Esophagus mucosa (tissue), 1 donor: ENCODE measurements at places on chromosomes 2 and 18. TPM values are rescaled to one million over a fixed set of nuclear protein-coding genes. Genes with fewer than 3 reads are reported as not detected.
A peak's percentile ranks its signal among the peaks of the same experiment; 100 is the strongest.

The RND3 gene
- 62.3 TPM for total RNA-seq

DNA sequence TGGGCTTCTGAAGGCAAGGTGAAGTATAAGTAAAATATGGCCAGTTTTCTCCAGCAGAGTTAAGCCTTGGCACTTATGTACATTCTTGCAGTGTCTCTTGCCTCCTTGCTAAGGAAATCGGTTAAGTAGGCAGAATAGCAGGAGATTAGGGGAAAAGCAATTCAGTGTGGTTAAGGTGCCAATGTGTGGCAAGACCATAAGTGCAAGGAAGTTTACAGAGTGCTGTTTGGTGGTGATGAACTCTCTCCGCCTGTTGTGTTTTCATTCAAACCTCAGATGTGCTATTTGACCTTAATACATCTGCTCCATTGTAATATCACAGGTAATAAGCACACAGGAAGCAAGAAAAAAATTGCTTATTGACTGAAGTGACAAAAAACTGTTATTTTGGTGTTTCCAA is 156.1 kb downstream of the MGAT5 start:
- ATAC-seq: no peak

GRCh38 chr2:207771421-207771820 is 1.7 kb upstream of the FZD5 start:
- ATAC-seq: no peak

GRCh38 chr18:12608301-12608700 is 49.6 kb downstream of the SPIRE1 start:
- peak; percentile 3 for ATAC-seq

DNA sequence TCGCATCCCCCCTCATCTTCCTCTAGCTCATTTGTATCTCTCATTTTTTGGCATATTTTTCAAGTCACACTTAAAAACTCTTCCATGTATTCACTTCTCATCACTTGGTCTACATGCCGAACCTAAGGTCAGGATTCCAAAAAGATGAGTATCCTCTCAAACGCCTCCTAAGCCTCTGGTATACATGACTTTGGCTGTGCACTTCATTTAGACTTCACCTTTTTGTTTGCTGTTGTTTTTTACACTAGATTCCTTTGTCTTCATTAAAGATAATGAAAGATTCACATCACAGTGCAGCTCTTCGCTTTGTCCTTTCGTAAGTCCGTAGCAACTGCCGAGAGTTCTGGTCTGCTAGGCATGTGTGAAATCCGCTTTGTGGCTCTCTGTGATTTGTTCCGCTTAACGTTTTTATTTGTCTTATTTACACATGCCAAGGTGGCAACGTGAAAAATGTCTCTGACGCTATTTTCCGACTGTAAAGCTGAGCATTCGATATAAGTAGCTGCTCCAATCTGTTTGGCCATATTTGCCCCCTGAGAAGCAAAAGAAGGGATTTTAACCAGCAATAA is 17.7 kb downstream of the RND3 start:
- ATAC-seq: no peak

The NEURL3 gene
- total RNA-seq: not detected

The KIAA2012 gene
- total RNA-seq: not detected

The TRIM43 gene
- total RNA-seq: not detected

DNA sequence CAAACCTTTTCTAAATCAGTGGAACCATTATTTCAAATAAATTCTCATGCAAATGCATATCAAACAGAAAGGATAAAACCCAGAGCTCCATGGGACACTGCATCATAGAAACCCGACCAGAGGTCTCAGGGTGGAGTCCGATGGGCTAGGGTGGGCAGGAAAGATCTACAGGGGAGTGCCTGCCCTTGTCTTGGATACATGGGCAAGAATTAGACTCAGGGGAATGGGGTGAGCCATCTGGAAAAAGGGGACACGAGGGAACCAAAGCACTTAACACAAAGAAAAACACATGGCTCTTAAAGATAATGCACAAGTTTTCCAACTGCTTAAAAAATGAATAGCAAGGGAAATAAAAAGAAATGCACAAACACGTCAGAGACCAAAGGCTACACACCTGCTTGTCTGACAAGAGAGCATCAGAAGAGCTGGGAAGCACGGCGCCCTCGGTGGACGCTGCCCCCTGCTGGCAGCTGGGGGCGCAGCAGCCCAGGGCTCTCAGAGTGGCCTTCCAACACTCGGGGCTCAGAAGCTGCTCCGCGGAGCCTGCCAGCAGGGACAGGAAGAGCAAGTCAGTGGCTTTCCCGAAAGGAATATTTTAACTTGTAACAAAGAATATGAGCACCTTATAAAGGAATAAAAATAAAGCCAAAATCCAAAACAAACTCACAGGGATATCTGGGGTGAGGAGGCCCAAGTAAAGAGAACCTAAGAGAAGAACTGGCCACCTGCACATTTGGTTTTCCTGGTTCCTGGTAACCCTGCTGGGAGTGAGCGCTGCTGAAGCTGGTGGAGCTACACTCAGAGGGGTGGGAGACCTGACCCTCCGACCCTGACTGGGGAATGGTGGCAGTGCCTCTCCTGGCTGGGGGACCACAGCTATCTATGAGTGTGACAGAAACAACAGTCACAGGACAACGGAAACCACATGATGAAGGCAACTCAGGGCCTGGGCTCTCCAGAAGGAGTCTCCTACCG is 54.5 kb downstream of the SIGLEC15 start:
- ATAC-seq: peak; percentile 91

DNA sequence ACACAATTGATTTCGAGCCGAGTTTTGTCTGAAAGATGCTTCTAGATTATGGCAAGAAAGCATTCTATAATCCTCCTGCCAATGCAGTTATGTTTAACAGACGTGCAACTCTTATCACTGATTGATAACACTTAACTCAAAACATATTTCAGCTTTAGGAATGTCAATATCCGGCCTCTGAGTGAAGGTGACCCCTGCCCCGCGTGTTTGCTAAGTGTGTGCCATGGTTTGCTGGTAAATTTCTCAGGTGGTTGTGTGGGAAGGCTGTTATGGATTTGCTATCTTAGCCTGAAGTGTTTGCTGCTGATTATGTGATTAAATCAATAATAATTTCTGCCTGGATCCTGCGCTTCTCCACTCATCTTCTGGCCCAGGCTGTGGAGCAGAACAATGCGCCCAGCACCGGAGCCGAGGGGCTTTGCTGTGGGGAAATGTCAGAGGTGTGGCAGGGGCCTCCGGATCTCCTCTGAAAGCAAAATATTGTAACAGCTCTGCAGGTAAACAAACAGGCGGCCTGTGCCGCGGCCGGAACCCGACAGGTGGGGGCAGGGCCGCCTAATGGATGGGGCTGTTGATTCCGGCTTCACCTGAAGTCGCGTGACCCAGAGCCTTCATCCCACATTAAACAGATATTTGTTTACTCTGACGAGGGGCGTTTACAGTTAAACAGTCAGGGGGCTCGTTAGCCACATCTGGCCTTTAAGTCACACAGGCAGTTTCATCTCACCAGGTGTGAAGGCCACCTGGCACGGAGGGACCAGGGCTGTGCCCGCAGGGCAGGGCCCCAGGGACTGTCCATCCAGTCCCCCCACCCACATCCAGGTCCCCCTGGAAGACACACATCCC is 210.7 kb upstream of the SALL3 start:
- no peak for ATAC-seq

The CTLA4 gene
- total RNA-seq: 0.52 TPM

The RGPD4 gene
- total RNA-seq: not detected

DNA sequence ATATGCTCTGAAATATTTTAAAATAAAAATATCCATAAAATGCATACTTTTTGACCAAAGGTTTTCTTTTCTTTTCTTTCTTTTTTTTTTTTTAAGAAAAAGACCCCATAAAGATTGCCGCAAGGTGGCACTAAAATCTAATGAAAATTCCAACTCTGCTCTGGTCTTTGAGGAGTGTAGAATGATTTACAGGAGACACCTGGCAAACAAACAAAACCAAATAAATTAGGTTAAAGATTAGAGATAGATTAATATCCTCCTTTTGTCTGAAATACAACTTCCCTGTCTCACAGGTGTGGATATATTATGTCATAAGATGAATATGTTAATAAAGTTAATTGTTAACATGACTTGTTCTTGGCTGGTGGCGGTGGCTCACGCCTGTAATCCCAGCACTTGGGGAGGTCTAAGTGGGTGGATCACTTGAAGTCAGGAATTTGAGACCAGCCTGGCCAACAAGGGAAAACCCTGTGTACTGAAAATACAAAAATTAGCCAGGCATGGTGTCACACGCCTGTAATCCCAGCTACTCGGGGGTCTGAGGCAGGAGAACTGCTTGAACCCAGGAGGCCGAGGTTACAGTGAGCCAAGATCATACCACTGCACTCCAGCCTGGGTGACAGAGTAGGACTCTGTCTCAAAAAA is 3.5 kb upstream of the RHOB start:
- ATAC-seq: no peak

The DSG1 gene
- total RNA-seq: 33.7 TPM

DNA sequence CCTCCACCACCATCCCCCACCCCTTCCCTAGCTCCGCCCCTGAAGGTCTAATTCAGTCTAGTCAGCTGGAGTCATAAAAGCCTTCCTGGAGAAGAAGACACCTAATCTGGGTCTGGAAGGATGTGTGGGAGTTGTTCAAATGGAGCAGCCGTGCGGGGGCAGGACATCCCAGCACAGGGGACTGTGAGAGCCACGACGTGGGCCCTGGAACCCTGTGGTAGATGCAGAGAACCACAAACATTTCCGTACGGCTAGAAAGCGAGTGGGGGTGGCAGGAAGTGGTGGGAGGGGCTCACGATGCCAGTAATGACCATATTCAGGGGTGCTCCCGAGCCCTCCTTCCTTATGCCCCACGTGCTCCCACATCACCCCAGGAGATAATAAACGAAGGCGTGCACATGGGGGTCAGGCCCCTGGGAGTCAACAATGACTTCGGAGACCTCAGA is 20.9 kb upstream of the COL6A3 start:
- ATAC-seq: no peak

GRCh38 chr18:74278058-74278457 is 13.7 kb downstream of the CYB5A start:
- ATAC-seq: no peak

GRCh38 chr18:58101291-58101794 is 57.3 kb downstream of the NEDD4L start:
- ATAC-seq: no peak

The FOSL2 gene
- 166 TPM for total RNA-seq

- ATAC-seq: peak; percentile 59
Measured at GRCh38 chr2:100793982-100794381, 26.0 kb upstream of the NPAS2 start.

- peak; percentile 48 for ATAC-seq
Measured at GRCh38 chr2:9638532-9638931, 7.7 kb upstream of the YWHAQ start.

- peak; percentile 68 for ATAC-seq
Measured at GRCh38 chr2:119549241-119549640, 5.0 kb downstream of the CFAP221 start.

DNA sequence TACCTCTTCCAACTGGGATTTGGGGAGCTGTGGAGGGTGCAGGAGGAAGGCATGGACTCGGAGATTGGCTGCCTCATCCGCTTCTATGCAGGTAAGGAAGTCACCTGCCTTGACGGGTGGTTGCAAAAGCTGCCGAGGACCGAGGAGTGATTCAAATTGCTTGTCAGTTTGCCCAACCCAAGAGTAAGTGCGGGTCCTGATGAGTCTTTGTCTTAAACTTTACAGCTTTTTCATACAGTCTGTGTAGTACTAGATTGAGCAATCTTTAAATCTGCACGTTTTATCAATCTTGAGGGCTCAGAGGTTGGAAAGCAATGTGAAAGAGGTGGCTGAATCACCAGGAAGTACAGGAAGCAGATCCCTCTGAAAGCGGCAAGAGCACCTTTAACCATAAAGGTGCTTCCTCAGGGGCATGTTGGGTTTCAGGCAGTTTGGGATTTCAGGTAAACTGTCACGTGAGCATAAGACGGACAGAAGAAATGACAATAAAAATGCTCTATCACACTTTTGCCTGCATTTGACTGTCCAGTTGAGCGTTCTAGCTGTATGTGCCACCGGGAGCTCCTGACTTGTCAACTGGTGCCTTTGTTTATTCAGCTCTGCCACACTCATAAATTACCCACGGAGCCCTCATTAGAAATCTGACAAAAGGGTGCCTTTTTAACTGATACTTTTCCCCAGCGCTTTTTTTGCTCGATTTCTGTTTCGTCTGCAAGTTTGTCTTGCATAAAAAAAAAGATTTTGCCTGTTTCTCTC is 2.0 kb downstream of the PHLPP1 start:
- peak; percentile 34 for ATAC-seq

The LINC00305 gene
- not detected for total RNA-seq

- ATAC-seq: no peak
Measured at GRCh38 chr2:181892799-181893435, 1.4 kb downstream of the ITPRID2 start.

DNA sequence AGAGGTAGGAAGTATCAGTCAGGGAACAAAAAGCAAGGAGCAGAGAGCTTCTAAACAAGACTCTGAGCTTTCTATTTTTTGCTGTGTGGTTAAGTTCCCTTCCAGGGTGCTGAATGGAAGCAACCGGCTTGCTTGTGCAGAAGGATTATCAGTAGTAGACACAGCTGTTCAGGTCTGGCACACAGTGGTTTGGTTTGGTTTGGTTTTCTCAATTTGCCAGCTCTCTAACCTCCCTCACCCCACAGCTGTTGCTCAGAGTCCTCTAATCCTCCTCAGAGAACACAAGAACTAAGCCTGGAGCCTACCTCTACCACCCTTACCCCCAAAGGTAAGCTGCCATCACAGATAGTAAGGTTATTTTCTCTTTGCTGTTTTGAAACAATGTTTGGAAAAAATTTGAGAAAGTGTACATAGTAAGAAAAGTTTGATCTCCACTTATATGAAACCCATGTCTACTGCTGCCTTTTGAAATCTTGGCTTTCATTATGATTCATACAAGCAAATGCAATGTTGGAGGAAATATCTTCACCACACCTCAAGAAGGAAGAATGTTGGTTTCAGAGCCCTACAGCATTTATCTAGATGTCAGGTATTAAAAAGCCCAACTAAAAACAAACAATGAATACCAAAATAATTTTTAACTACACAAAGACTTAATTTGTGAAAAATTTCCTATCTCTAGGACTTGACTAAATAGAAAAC is 255.3 kb downstream of the NR4A2 start:
- ATAC-seq: peak; percentile 93

The TUBA4B gene
- total RNA-seq: not detected

GRCh38 chr2:73993778-73994177 is 9.1 kb downstream of the TET3 start:
- ATAC-seq: peak; percentile 26

DNA sequence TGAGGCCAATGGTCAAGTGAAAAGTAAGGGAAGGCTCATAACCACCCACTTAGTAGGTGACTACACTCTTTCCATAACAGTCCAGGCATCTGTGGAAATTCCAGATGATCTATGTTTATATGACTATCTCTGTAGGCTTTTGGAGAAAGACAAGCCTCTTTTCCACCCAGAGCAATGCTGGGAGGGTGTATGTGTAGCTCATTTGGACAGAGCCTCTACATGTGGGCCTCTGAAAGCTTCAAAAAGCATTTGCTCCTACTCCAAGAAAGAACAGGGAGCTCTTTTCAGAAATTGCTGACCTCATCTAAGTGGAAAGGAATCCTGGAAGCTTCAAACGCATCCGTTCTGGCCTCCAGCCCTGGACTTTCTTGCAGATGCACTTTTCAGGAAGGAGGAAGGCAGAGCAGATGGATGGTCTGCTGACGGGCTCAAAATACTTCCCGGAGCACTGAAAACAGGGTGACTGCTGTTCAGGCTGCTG is 308.7 kb downstream of the LRATD1 start:
- ATAC-seq: no peak

GRCh38 chr18:6871566-6871965 is 142.1 kb downstream of the ARHGAP28 start:
- ATAC-seq: no peak
